Testis (tissue), 5 donors: ENCODE measurements at places on chromosomes 7 and 10.

DNA sequence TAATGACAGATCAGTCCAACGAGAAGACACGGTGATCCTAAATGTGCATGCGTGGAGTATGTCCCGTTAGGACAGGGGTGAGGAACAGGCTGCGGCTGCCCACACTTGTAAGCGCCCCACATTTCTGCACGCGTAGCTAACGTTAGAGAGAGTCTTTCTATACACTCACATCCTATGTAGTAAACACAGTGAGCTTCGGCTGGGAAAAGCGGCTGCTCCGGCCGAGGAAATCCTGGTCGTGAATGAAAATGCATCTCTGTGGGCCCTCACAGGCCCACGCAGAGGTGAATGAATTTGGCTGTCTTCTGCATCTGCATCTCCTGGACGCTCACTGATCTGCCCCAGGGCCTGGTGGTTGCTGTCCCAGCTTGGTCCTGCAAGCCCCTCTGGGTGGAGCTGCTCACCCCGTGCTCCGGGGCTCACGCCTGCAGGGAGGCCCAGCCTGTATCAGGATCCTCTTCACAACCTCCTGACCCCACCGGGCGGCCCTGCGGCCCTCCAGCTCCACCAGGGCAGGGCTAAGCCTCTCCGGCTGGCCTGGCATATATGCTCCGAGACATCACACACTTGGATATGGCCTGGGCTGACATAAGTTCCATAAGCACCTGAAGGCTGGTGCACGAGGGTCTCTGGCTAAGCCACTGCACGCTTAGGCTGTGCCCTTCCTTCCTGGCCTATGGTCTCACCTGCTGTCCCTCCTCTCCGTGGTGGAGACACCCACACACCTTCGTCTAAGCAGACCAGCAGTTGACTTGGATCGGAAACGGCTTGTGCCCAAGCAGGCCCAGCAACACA is 117.9 kb upstream of the DIP2C start:
- DNase-seq: no peak

DNA sequence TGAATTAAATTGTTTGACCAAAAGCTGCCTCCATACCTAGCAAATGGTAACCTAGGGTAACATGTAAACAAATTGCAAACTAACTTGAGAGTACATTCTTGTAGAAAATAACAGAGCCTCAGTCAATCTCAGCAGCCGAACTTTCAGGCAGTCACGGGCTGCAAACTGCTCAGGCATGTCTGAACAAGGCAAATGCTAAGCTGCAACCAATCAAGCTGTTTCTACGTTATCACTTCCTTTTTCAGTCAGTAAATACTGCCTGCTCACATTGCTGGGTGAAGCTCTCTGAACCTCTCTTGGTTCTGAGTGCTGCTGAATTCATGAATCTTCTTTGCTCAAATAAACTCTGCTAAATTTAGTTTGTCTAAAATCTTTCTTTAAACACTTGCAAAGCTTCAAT is 1212.4 kb downstream of the SORCS1 start:
- DNase-seq: no peak

GRCh38 chr7:158494162-158494586 is 93.4 kb downstream of the PTPRN2 start:
- DNase-seq: no peak

GRCh38 chr7:129784783-129785684 is 167.7 kb downstream of the UBE2H start:
- DNase-seq: no peak

- DNase-seq: no peak
Measured at GRCh38 chr7:2162959-2163358, 69.8 kb downstream of the MAD1L1 start.

GRCh38 chr7:64183827-64184372 is 23.1 kb upstream of the ZNF735 start:
- DNase-seq: no peak

GRCh38 chr7:132805766-132806165 is 229.5 kb upstream of the PLXNA4 start:
- DNase-seq: no peak
